Stimulated activated memory B cell treated with anti-CD40 and anti-IgM and Interleukin-4, amounts not matched to agents 10 μg/mL and 1 μg/mL and 100 μg/mL, for 72 hours (primary cell): ENCODE measurements at places on chromosomes 5 and 9.

GRCh38 chr9:124013309-124014210 is 2.0 kb downstream of the LHX2 start:
- no peak for ATAC-seq

GRCh38 chr5:145294331-145294730 is 540.8 kb downstream of the PRELID2 start:
- no peak for ATAC-seq

DNA sequence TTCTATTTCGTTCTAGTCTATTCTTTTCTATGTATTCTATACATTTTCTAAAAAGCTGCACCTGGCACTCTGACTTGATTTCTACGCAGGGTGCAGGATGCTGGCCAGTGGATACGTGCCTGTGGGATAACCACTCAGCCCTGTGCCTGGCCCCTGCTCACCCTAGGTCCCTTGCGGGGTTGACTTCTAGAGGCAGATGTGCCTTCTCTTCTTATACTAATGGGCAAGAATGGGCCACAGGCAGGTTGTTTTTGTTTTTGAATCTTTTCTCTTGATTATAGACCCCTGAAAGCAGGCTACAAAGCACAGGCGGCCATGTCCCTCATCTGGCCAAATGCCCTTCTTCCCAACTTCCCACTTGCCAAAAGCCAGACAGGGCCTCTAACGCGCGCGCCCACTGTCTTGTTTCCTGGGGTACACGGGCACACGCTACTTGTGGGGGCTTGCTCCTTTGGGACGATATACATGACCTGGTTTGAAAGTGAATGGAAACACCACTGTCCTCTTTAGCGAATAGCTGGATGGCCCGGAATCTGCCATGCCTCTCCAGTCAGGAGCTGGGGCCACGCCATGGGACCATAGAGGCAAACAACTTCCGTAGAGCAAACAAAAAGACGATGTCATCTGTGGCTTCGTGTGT is 162.7 kb upstream of the IRX2 start:
- ATAC-seq, result no peak

- no peak for ATAC-seq
Observed at GRCh38 chr9:20321423-20322082, 300.7 kb downstream of the MLLT3 start.

GRCh38 chr9:70553707-70554673 is 139.5 kb upstream of the KLF9 start:
- ATAC-seq, result no peak

- ATAC-seq, result no peak
Observed at GRCh38 chr5:8333485-8333884, 464.5 kb downstream of the MTRR start.

DNA sequence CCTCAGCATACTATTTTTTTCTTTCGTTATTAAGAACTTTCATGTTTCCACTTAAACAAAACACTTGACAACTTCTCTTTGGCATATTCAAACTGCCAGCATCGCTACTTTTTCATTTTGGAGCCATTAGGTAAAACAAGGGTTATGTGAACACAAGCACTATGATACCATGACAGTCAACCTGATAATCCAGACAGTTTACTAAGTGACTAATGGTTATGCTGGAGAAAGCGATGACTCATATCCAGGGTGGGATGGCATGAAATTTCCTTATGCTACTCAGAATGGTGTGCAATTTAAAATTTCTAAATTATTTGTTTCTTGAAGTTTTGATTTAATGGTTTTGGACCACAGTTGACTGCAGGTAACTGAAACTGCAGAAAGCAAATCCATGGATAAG is 29.9 kb upstream of the PRSS3 start:
- ATAC-seq, result no peak

GRCh38 chr5:1292139-1292538 is 2.7 kb downstream of the TERT start:
- ATAC-seq, result no peak

- ATAC-seq, result no peak
Observed at GRCh38 chr5:31383734-31384133, 148.2 kb downstream of the DROSHA start.

GRCh38 chr5:137126829-137127228 is 372.3 kb downstream of the SPOCK1 start:
- ATAC-seq, result no peak

DNA sequence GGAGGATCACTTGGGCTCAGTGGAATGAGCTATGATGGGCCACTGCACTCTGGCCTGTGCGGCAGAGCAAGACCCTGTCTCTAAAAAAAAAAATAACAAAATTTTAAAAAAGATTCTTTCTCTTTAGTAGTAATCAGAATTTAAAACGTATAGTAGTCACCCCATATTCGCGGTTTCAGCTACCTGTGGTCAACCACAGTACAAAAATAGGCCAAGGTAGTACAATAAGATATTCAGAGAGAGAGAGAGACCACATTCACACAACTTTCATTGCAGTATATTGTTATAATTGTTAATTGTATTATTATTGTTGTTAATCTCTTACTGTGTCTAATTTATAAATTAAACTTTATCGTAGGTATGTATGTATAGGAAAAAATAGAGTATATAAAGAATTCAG is 18.7 kb downstream of the INIP start:
- no peak for ATAC-seq

DNA sequence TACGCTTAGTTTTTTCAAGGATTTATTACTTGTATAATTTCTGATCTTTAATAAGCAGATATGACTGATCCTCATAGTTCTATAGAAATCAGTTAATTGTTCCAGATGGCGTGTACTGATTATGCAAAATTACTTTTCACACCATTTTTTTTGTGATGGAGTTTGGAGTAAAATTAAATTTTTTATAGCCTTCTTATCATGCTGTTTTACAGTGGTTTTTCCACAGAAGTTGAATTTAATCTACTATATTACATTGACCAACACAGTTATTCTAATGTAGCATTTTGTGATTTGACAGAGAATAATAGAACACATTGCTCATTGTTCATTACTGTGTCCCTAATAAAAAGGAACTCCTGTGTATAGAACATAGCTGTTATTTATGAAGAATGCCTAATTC is 111.1 kb downstream of the MVB12B start:
- ATAC-seq, result no peak

DNA sequence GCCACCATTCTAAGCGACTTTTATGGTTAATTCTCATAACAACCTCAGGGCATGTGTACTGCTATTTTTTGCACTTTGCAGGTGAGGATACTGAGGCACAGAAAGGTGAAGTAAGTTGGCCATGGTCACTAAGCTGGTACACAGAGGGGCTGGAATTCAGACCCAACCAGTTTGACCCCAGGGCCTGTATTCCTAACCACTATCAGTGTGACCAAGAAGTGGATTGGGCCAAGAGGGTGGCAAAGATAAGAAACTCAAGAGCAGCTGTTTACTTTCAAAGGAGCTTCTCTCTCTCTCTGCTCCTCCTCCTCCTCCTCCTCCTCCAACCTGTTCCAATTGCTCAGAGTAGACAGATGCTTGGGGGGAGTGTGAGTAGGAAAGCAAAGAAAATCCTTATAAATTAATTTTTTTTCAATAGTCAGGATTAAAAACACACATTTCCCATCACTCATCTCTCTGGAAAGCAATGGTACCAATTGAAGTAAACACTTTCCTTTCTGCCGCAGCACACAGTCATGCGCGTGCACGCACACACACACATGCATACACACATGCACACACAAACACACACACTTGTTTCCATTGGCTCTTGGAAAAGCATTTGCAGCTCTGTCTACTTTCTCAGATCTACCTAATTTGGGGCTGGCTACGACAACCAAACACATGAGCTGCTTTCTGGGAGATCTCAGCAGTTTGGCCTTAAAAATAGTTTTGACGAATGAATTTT is 736.7 kb upstream of the WWC1 start:
- no peak for ATAC-seq
